AG04449 (cell line): ENCODE measurements at places on chromosomes 1 and 21.
A peak's percentile ranks its signal among the peaks of the same experiment; 100 is the strongest.

- DNase-seq = peak; percentile 7
These were observed 97.4 kb upstream of the GFI1 start for GRCh38 chr1:92583821-92584760.

GRCh38 chr1:9643351-9644256, 7.9 kb upstream of the PIK3CD start:
- no peak for DNase-seq

GRCh38 chr21:45640001-45640887, 3.3 kb upstream of the PCBP3 start:
- no peak for DNase-seq

DNA sequence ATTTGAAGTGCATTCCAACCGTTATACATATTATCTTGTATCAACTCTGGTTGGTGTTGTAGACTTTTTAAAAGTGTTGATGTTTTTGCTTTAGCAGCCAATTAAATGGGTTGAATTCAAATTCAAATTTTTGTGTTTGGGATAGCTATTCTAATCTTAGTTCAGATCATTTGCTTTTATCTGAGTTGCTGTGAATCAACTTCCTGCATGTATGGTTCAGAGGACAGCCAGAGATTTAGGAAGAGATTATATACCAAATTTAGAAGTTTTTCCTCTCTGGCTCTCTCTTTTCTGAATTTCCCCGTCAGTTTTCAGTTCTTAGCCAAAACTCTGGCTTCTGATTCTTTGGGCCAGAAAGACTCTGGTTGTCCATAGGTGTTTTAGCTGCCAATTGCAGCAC, 415.5 kb downstream of the NUF2 start:
- DNase-seq = no peak

- no peak for DNase-seq
These were observed 7.5 kb downstream of the CNN3 start for GRCh38 chr1:94919241-94920030.

DNA sequence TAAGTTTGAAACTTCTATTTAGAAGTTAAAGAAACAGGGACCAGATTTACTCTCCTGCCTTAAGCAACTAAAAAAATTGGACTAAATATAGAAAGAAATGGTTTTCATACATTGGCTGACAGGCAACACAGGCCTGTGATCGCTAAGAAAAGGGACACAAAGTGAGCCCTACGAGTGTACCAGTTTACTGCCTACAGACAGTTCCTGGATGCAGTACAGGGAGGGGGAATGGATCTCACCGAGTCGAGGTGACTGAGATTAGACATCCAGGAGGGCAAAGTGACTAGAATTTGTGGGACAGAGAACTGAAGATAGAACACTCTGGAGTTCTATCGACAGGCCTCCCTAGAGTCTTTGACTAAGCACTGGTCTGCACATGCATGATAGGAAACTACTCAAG, 16.0 kb downstream of the PHC2 start:
- DNase-seq = no peak

DNA sequence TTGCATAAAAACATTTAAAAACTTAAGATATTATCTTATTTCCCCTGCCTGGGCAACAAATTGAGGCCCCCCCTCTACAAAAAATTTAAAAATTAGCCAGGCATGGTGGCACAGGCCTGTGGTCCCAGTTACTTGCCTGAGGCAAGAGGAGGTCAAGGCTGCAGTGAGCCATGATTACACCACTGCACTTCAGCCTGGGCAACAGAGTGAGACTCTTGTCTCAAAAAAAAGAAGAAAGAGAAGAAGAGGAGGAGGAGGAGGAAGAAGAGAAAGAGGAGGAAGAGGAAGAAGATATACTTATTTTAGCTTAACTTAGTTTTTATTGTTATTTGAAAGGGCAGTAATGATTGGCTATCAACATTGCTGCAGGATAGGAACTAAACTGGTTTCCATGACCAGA, 73.8 kb upstream of the IPO9 start:
- no peak for DNase-seq

GRCh38 chr1:101532377-101532776, 295.6 kb downstream of the S1PR1 start:
- DNase-seq = no peak

DNA sequence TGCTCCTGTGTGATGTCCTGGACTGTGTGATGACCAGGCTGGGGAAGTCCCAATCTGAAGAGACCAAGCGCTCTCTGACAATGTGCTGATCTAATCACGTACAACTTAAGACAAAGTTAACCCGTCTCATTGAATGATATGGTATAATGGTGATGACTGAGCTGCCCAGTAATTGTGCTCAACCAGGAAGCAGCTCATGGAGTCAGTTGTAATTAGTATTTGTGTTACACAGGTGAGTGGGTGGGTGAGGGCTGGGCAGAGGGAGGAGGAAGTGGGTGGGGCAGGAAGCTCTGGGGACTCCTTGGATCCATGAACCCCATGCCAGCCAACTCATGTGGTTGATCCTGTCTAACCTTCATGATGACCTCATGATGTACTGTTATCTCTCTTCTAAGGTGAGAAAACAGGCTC, 8.7 kb upstream of the ECE1 start:
- DNase-seq = no peak

- no peak for DNase-seq
These were observed 18.9 kb upstream of the COL6A2 start for GRCh38 chr21:46078978-46079351.

DNA sequence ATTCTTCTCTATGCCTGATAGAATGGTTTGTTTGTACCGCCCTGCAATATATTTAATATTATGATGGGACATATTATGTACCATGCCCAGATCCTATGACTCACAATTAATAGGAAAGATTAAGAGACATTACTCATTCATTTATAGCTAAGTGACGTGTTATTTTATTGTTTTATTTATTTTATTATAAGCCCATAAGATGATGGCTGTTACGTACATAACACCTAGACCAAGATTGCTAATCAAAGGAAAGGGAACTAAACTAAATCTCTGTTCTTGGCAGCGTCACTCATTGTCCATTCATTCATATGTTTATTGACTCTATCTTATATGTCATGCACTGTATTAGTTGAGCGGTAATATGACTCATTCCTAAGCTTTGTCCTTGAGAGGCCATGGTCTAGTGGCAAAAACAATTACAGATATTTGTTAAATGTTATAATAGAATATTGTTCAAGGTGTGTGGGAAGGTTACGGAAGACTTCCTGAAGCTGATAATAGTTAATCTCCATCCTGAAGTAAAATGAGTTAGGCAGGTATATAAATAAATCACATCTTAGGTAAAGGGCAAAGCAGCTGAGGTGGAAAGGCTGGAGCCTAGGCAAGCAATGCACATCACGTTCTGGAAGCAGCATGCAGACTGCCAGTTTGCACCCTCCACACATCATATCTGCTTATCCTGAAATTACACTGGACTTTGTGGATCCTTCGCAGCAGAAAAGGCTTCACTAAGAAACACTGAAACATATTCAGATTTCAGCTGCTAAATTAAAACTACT, 16.6 kb upstream of the CD55 start:
- no peak for DNase-seq

DNA sequence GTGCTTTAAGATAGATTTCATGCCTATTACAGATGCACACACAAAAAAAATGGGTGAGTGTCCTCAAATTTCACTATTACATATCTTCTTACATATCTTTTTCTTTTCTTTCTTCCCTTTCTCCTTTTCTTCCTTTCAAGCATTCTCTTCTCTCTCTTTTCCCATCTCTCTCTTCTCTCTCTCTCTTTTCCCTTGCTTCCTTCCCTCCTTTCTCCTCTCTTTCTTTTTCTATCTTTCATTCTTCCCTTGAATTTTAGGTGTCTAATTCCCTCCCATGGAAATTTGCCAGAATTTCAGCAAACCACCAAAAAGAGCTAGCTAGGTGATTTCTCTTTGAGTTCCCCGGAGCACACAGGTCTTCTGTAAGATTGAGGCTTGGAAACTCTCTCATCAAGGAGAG, 395.3 kb upstream of the RUNX1 start:
- no peak for DNase-seq

DNA sequence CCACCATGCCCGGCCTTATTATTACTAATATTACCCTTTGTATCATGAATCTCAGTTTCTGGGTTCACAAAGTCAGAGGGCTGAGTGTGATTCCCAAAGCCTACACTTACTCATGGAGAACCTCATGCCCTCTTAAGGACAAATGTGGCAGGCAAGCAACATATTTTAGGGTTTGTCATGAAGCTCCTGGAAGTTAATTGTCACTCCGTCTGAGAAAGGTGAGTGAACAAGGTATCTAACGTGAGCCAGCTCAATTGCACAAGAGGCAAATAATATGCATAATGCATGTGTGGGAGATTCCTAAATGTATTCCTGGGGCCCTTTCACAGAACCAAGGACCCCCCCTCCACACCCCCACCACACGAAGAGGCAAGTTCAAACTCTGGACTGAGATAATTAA, 10.1 kb upstream of the TIAM1 start:
- DNase-seq = no peak

- DNase-seq = no peak
These were observed 2.2 kb downstream of the LAMC2 start for GRCh38 chr1:183188240-183188639.

GRCh38 chr1:53869454-53870117, 20.0 kb downstream of the YIPF1 start:
- DNase-seq = no peak

- no peak for DNase-seq
These were observed 5.4 kb downstream of the ARTN start for GRCh38 chr1:43938892-43939587.

GRCh38 chr1:68800182-68800581, 303.3 kb upstream of the DEPDC1 start:
- DNase-seq = no peak

DNA sequence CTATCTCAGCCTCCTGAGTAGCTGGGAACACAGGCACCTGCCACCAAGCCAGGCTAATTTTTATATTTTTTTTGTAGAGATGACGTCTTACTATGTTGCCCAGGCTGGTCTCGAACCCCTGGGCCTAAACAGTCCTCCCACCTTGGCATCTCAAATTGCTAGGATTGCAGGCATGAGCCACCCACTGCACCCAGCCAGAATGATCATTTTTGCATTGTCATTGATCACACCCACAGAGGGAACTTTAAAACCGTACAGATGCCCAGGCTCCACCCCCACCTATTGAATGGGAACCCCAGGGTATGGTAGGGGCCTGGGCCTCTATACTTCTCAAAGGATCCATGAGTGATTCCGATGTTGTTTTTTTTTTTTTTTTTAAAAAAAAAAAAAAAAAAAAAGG, 36.7 kb downstream of the ETNK2 start:
- no peak for DNase-seq

DNA sequence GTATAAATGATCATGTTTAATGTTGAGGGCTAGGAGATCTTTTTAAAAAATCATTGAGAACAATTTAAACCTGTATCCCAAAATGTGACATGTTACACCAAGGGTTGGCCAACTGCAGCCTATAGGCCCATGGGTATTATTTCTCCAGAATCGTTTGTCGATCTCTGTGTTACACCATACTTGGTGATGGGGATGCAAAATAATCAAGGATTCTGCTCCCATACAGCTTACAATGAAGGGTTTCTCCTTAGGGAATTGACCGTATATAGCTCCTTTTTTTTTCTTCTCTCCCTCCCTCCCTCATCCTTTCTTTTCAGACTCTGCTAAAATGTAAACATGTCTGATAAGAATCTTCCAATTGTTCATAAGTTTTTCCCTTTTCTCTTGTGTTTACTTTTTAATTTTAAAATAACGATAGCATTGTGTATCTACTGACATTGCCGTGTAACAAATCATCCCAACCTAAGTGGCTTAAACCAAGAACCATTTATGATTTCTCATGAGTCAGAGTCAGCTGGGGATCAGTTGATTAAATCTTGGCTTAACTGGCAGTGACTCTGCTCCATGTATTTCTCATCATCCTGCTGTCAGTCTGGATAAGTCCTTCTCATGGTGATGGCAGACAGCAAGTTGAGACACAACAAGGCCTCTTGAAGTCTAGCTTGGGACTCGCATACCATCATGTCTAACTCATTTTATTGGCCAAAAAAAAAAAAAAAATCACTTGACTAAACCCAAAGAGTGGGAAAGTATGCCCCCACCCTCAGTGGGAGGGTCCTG, 48.0 kb downstream of the MARK1 start:
- no peak for DNase-seq
